ENCODE measurements at places on chromosomes 11 and 22.

DNA sequence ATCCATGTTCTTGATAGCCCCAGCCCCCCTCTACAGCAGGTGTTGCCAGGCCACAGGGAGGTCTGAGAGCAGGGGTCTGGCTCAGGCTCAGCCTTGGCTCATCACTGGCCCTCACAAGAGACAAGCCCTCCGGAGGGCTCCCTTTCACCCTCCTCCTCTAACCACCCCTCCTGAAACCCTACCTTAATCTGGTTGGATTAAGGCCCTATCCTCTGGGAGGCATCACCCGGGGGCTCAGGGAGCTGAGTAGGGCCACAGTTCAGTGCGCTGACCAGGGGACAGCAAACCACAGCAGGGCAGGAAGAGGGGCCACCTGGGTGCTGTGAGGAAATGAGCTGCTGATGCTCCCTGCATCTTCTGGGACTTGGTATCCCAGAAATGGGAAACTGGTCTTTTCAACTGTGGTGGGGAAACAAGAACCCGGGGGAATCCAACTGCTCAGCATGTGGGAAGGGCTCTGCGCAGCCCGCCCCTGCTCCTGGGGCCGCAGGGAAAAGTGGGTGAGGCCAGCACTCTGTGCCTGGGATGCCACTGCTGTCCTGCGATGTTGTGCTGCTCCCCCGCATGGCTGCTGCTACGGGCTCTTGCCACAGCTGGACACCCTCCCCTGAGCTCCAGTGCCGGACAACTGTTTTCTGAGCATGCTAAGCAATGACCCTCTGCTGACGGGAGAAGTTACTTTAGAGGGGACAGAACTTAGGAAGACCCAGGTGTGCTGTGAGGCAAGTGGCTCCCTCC lies 17.5 kb downstream of the ADORA2A start:
- DNase-seq = no peak

DNA sequence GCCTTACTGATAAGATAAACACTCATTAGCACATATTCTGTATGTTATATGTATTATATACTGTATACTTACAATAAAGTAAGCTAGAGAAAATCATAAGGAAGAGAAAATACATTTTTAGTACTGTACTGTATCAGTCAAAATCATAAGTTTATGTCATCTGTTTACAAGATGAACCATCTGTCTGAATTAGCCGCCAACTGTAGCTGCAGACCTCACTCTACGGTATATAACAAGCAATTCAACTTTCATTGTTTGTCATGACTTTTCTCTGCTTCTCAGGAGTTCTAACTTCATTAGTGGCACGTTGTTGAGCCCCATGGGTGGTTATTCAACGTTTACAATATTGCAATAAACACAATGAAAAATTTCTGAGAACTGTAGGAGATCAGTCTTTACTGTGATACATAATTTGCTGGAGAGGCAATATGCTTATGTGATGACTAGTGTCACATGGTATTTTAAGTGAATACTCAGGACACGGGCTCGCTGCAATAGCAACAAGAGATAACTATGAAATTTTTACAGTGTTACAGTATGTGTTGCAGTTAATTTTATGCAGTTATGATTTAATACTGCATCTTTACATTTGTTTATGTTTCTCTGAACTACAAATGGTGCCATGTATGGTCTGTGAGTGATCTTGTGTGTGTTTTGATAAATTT lies 132.2 kb upstream of the CTSC start:
- DNase-seq = no peak

DNA sequence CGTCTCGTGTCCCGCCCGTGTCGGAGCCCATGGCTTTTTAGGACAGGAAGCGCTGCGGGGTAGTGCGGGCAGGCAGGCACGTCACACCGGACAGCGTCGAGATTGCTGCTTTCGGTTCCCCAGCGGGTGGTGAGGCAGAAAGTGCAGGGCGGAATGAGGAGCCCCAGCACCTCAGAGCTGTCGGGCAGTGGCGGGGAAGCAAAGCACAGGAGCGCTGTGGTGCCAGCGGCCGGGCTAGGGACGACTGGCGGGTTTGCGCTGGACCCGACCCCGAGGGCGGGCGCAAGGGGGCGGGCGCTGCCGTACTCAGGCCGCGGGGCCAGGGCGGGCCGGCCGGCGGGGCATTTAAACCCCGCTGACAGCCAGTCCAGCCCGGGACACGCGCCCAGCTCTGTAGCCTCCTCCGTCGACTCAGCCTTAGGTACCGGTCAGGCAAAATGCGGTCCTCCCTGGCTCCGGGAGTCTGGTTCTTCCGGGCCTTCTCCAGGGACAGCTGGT lies at the start of gene SLC37A2:
TSS of gene SLC37A2 (plus strand) at position 375 of the 498 bp plus-strand sequence. CDS start at position 438, 63 bp downstream.
- DNase-seq = no peak

- no peak for DNase-seq
These were observed 985.1 kb downstream of the BRD1 start for GRCh38 chr22:48842583-48842945.

DNA sequence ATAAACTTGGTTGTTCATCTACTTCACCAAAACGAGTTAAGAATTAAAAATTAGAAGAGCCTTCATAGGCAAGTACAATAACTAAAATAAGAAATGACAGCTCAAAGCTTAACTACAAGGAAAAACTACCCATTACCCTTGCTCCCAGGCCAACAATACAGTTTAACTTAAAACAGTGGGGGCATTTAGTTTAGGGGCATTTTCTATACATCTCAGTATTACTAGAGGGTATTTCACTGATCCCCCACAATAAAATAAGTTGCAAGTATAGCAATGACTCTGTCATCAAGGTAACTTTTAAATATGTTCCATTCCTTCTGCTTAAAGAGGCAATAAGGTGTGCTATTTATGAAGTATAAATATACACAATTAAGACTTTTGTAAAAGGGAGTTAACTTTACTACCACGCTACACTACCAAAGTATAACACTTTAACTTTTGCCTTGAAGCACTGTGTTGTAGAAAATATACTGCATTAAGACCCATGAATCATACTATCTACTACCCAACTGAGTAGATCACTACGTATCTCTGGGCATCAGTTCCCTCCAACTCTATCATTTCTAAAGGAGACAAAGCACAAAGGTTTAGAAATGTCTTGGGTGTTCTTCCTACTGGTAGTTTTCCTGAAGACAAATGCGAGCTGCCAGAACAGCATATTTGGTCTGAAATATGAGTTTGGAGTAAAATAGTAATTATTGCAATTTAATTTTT lies 29.8 kb downstream of the CHORDC1 start:
- no peak for DNase-seq

GRCh38 chr22:49433717-49434611 lies 393.7 kb downstream of the BRD1 start:
- no peak for DNase-seq

GRCh38 chr22:27682437-27682836 lies 119.1 kb downstream of the MN1 start:
- no peak for DNase-seq

- peak; percentile 49 for DNase-seq
These were observed 89.0 kb upstream of the GRK3 start for GRCh38 chr22:25475257-25476022.

GRCh38 chr11:17353821-17354600 lies 2.4 kb downstream of the NCR3LG1 start:
- DNase-seq = no peak

GRCh38 chr11:70420008-70420464 lies 21.7 kb downstream of the CTTN start:
- no peak for DNase-seq

DNA sequence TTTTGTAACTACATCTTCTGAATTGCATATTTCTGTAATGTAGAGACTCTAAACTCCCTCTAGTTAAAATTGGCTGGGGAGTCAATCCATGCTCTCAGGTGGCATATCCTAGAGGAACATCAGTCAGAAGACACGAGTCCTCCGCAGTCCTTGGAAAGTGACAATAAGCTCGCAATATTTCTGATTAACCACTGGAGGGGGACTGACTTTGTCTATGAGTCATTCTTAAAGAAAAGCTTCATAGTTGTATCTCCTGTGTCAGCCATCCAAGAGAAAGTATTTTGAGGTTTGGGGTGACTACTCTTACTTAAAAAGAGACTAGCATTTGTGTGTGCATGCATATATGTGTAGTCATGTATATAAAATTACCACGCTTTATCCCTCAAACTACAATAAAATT lies 60.2 kb downstream of the SLN start:
- DNase-seq = no peak

- no peak for DNase-seq
These were observed 14.0 kb upstream of the TUB start for GRCh38 chr11:8066911-8067455.

GRCh38 chr11:66349084-66349386 lies 1.6 kb upstream of the B4GAT1 start:
- DNase-seq = no peak

DNA sequence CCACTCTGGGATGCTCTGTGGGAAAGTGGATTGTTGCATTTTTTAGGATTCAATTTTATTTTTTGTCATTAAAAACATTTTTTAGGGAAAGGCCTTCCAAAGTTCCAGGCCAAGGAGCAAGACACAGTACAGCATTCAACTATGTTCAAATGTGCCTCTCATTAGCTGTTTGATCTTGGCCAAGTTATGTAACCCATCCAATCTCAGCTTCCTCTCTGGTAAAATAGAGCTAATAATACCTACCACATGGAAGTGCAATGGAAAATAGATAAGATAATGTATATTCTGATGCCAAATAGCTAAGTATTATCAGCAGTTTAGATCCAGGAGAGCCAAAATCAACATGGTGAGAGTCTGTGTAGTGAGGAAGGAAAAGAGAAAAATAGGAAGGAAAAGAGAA lies 220.3 kb upstream of the SESN3 start:
- DNase-seq = no peak

Measured in NCI-H2081 (cell line).